Umbilical cord (tissue), 2 donors: ENCODE measurements at places on chromosomes 1 and 21. TPM values are rescaled to one million over a fixed set of nuclear protein-coding genes. Genes with fewer than 3 reads are reported as not detected.
A peak's percentile ranks its signal among the peaks of the same experiment; 100 is the strongest.

VWA1 gene
- 58.7 TPM for total RNA-seq

KRTAP13-1 gene
- not detected for total RNA-seq

KTI12 gene
- 10.4 TPM for total RNA-seq

ASPM gene
- 12.3 TPM for total RNA-seq

FCAMR gene
- total RNA-seq = 2.2 TPM

LCE1A gene
- total RNA-seq = not detected

PRAMEF2 gene
- total RNA-seq = 0.72 TPM

LEFTY2 gene
- 144 TPM for total RNA-seq

RHEX gene
- 4.1 TPM for total RNA-seq

FCGR3B gene
- 5.5 TPM for total RNA-seq

LCA5L gene
- 19.7 TPM for total RNA-seq

KIF14 gene
- total RNA-seq = 1.2 TPM

CSMD2 gene
- total RNA-seq = 10.1 TPM

ACBD6 gene
- total RNA-seq = 46.5 TPM

OR2T2 gene
- not detected for total RNA-seq

- DNase-seq = no peak
Measured at GRCh38 chr1:190759807-190760206, 282.1 kb upstream of the BRINP3 start.

GRCh38 chr1:39275836-39276507, 71.5 kb downstream of the MACF1 start:
- peak; percentile 38 for DNase-seq

GRCh38 chr1:3636531-3636930, 11.7 kb downstream of the TPRG1L start:
- DNase-seq = no peak

GRCh38 chr1:82640352-82640751, 839.6 kb downstream of the ADGRL2 start:
- no peak for DNase-seq

- DNase-seq = no peak
Measured at GRCh38 chr21:42580076-42580792, 66.6 kb downstream of the SLC37A1 start.

DNA sequence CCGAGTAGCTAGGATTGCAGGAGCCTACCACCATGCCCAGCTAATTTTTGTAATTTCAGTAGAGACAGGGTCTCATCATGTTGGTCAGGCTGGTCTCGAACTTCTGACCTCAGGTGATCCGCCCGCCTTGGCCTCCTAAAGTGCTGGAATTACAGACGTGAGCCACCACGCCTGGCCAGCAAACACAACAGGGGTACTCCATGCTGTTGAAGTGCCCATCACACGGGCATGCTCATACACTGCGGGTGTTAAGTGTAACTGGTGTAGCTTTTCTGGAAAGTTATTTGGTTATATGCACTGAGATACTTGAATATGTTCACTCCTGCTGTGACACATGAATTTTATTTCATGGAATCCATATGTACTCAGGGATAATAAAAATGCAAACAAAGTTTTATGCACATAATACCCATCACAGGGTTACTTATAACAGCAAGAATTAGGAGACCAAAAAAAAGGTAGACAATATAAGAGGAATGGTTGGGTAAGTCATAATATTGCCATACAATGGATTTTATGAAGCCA, 9.2 kb downstream of the SRSF4 start:
- no peak for DNase-seq

GRCh38 chr21:24118738-24119459, 1488.4 kb downstream of the MRPL39 start:
- no peak for DNase-seq

- DNase-seq = no peak
Measured at GRCh38 chr1:110337704-110338308, 1.4 kb upstream of the RBM15 start.

DNA sequence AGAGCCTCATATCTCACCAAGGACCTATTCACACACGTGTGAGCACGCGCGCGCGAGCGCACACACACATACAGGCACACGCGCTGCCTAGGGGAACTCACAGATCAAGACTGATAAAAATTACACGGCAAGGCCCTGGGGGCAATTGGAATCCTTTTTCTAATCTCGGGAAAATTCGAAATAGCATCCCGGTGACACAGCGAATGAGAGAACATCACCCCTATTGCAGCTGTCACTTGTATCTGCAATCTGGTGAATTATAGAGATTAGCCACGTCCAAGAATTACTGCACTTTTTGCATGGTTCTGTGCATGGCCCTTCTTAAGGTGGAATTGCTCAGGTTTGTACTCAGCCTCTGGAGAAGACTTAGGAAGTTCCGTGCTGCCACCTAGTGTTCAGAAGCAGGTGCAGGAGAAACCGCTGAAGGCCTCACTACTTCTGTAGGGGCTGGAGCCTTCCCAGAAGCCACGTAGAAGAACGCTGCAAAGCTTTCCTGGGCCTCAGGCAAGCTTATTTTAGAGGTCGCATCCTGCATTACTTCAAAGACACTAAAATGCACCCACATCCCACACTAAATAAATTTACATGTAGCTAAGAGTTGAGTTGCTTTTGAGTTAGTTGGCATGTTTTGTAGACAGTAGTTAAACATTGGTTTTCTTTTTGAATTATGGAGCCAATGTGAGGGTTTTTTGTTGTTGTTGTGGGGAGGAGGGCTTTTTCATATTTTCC, 229.2 kb upstream of the CAMK1G start:
- peak; percentile 99 for DNase-seq

DNA sequence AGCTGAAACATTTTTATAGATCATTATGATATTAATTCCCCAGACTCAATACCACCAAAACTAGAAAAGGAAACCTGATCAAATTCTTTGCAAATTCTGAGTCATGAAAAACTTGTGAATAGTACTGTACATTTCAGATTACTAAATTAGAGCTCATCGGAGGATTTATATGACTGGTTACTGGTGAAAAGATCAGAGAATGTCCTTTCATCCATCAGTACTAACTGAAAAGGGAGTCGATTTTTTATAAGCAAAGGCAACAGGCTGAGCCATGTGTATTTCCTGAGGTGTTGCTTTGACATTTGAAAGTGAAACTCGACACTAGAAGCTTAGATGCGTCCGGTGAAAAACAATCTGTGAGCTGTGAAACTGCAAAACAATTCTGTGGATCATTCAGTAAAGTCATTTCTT, 155.7 kb downstream of the TNFSF18 start:
- no peak for DNase-seq

DNA sequence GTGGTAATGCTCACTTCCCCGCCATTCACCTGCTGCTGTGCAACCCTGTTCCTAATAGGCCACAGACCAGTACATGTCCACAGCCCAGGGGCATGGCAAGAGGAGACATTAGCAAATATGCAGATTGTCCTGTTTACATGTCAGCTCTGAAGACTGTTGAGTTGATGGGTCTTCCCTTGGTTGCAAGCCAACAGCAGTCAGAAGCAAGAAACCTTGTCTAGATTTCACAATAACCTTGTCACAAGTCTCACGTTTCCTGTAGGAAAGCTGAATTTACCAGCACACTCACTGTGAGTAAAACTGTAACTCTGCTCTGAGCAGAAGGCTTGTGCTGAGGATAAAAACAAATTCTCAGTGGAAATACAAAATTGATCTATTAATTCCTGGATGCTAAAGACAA, 195.1 kb downstream of the HLX start:
- peak; percentile 29 for DNase-seq

- peak; percentile 61 for DNase-seq
Measured at GRCh38 chr1:245933431-245934045, 573.5 kb downstream of the SMYD3 start.

GRCh38 chr1:161825831-161826230, 59.7 kb downstream of the ATF6 start:
- DNase-seq = no peak

DNA sequence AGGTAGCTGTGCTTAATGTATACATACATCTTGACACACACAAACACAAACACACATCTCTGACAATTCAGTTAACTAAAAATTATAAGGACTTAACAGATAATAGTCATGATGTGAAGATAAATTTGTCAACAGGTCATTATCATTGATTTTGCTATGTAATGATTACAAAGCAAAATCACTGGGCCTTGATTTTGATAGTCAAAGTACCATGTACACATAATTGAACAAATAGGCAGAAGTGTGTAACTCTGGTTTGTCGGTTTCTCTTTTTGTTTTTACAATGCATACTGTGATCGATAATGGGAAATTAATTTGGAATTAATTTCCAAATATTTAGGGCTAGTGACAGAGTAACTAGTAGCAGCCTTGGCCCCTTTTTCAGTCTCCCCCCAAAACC, 30.8 kb downstream of the PTBP2 start:
- DNase-seq = no peak

GRCh38 chr21:24050231-24050630, 1557.0 kb downstream of the MRPL39 start:
- no peak for DNase-seq

DNA sequence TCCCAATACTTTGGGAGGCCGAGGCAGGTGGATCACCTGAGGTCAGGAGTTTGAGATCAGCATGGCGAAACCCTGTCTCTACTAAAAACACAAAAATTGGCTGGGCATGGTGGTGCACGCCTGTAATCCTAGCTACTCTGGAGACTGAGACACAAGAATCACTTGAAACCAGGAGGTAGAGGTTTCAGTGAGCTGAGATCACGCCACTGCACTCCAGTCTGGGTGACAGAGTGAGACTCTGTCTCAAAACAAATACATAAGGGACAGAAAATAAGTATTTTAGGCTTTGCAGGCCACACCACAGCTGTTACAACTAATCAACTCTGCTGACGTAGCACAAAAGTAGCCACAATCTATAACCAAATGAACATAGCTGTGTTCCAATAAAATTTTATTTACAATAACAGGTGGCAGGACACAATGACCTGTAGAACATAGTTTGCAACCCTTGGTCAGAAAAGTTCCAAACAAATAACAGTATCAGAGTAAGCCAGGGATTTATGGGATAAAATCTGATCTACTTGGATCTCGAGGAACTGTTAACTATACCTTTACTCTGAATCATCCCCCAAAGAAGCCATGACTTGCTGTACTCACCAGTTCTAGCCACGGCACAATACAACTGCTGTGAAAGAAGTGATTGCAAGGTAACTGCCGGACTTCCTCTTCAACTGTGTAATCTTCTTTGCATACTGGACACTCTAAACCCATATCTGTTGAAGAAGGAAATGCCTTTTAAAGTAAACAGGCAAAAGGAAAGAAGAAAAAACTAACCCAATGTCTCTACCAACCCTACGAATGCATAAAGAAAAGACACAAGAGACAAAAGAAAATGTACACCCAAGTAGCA, 28.3 kb downstream of the CD160 start:
- DNase-seq = no peak

GRCh38 chr1:42008264-42008663, 89.5 kb upstream of the HIVEP3 start:
- no peak for DNase-seq

GRCh38 chr1:48793863-48794262, 17.2 kb upstream of the BEND5 start:
- no peak for DNase-seq

DNA sequence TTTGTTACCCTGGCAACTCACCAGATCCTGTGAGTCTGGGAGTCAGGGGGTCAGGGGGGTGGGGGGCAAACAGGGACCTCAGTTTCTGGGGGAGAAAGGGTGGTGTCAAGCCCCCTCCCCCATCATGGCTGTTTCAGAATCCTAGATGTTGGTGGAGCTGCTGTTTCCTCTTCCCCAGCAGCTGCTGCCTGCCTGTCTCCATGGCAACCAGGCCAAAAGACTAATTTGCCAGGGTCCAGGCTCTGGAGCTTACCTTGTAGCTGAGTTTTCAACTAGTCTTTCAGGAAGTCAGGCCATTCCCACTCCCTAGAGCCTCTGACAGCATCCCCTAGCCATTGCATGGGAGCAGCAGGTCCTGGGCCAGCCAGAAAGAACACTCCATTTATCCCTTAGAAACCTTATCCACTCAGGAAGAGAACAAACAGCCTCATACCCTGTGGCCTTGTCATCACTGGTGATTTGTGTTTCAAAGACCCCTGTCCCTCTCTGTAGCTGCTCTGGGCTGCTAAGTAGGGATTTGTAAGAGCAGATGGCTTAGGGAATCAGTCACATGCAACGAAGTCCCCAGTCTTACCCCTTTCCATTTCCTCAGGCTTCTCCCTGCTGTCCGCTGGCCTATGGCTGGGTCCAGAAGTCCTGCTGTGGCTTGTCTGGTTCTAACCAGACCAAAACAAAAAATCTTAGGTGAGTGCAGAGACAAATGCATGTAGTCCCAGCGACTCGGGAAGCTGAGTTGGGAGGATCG, 21.5 kb upstream of the STMN1 start:
- DNase-seq = peak; percentile 56

DNA sequence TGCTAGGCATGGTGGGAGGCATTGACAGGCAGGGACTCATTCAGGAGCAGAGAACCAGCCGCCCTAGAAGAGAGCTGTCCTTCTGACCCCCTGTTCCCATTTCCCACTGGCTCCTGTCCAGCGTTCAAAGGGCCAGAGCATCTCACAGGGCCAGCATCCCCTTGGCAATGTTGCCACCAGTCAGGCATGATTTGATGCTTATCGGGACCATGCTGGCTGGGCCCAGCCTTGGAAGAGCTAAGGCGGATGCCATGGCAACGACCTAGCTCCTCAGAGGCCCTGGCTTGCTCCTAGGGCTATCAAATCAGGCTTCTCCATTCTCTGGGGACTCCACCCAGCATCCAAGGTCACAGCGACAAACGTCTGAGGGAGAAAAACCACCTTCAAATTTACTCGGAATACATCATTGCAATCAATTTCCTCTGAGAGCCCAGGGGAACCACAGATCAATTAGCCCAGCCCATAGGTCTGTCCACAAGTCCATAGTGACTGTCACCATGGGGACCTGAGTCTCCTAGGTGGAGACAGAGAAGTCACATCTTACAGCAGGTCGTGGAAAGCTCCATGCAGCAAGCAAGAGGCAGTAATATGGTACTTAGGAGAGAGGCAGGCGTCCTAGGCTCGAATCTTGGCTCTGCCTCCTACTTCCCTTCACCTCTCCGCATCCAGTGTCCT, 14.1 kb upstream of the VWA5B1 start:
- no peak for DNase-seq

- peak; percentile 94 for DNase-seq
Measured at GRCh38 chr1:3553166-3553939, 58.0 kb downstream of the MEGF6 start.

DNA sequence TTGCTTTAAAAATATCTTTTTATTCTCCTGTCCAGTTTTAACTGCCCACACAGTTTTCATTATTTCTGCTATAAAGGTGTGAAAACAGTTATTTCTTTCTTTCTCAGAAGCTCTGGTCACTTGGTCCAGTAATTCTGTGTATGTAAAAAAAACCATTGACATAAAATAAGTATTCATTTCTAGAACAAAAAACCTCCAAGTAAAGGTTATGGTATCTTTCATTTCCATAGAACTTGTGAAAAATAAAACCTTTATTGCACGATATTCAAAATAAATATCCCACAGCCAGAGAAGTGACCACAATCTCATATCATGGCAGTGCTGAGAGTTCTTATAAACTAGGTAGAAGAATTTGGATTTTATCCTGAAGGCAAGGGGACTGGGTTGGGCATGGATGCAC, 96.9 kb upstream of the TNFSF4 start:
- no peak for DNase-seq

- no peak for DNase-seq
Measured at GRCh38 chr1:206715552-206716158, 30.9 kb downstream of the MAPKAPK2 start.

- peak; percentile 42 for DNase-seq
Measured at GRCh38 chr1:201632364-201632952, 93.5 kb downstream of the NAV1 start.

- no peak for DNase-seq
Measured at GRCh38 chr1:235952950-235953615, 86.4 kb upstream of the LYST start.
